ENCODE measurements at places on chromosomes 16 and 17.

DNA sequence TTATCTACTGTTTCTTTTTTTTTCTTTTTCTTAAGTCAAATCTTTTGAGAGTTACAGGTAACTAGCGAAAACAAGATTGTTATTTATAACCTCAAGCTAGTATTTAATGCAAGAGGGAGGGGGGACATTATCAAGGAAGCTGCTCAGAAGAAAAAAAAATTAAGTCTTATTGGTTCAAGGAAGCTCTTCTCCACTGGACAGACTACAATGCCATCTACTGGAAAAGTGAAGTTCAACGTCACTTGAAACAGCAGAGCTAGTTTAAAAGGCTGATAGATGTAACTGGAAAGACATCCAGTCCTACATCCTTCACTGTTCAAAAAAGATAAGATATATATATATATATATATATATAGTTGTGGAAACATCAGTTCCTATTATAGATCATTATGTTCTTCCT is 418.0 kb upstream of the PSMD7 start:
- peak; percentile 36 for DNase-seq

DNA sequence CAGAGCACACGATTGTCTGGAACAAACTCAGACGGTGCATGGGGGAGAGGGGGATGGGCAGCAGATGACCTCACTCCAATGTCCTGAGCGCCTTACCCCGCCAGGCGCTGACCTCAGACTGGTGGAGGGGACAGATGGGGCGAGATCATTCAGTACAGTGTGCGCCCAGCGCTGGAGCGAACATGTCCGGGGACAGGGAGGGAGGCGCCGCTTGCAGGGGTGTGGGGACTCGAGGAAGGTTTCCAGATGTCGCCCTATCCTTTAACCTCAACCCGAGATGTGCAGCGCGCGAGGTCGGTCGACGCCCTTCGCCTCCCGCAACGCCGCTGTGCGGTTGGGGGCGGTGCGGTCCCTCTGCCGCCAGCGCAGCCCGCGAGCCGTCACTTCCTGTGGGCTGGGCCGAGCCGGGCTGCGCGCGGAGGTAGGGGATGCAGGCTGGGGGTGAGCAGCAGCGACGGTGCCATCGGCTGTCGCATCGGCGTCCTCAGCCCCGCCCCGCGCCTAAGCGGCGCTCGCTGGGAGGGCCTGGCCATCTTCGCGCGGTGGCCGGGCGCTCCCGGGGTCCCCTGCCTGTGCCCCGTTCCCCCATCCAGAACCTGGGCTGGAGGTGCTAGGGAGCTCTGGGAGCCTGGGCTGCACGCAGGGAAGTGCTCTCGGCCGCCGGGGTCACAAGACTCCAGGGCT is 5.3 kb upstream of the CDR2L start:
- DNase-seq, result peak; percentile 86

- no peak for DNase-seq
Measured at GRCh38 chr17:41619036-41619926, 5.1 kb downstream of the KRT17 start.

- no peak for DNase-seq
Measured at GRCh38 chr17:39063681-39064069, 87.8 kb downstream of the PLXDC1 start.

GRCh38 chr16:1310832-1311200 is 1.4 kb downstream of the UBE2I start:
- no peak for DNase-seq

GRCh38 chr17:40313668-40314583 is 4.9 kb downstream of the RARA start:
- peak; percentile 3 for DNase-seq

DNA sequence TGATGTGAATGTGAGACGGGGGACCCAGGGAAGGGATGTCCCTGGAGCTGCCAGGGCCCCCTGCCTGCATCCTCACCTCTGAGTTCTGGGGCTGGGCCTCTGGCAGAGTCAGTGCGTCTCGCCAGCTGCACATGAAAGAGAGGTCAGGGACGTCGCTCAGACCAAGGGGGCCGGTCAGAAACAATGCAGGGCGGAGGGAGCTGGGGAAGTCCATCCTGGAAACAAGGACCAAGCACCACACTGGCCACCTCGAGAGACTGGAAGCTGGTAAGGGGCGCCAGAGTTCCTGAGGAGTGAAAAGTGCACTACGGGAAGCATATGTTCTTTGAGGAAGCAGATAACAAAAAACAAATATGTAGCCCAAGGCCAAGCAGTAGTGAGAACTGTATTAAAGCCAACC is 2.1 kb downstream of the TAF1C start:
- DNase-seq, result no peak

DNA sequence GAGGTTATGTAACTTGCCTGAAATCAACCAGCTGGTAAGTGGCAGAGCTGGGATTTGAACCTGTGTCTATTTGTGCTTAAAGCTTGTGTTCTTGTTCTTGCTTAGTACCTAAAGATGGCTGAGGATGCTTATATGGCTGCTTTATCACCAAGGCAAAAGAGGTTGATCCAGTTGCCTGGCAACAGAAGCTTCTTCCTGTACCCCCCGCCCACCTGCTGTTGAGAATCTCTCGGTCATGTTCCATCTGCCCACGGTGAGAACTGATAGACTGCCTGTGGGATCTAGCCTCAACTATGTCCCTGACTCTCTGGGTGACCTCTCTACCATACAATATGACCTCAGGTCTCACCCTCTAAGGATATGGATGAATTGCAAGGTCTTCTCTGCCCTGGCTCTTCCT is 60.7 kb downstream of the ABCC6 start:
- DNase-seq, result no peak

DNA sequence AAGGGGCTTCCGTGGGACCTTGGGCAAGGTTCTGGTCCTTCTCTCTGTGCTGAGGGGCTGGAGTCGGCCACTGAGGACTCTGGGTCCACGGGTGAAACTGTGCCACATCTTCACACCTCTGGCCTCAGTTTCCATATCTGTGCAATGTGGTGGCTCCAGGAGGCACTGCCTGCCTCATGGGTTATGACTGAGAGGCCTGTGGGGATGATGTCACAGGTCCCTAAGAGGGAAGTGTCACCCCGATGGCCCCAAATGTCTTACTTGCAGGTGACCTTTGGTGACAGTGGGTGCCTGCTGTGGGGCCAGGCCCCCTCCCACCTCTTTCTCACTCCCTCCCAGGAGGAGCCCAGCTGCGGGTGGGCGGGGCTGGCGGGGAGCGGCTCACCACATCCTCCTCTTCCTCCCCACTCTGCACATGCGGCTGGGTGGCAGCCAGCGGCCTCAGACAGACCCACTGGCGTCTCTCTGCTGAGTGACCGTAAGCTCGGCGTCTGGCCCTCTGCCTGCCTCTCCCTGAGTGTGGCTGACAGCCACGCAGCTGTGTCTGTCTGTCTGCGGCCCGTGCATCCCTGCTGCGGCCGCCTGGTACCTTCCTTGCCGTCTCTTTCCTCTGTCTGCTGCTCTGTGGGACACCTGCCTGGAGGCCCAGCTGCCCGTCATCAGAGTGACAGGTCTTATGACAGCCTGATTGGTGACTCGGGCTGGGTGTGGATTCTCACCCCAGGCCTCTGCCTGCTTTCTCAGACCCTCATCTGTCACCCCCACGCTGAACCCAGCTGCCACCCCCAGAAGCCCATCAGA is at the start of gene IL21R:
TSS of gene IL21R (plus strand) at position 407 of the 801 bp plus-strand sequence. CDS start 27,898 bp downstream, outside the sequence.
- peak; percentile 73 for DNase-seq

GRCh38 chr16:10569621-10570020 is 10.8 kb downstream of the EMP2 start:
- DNase-seq, result no peak

DNA sequence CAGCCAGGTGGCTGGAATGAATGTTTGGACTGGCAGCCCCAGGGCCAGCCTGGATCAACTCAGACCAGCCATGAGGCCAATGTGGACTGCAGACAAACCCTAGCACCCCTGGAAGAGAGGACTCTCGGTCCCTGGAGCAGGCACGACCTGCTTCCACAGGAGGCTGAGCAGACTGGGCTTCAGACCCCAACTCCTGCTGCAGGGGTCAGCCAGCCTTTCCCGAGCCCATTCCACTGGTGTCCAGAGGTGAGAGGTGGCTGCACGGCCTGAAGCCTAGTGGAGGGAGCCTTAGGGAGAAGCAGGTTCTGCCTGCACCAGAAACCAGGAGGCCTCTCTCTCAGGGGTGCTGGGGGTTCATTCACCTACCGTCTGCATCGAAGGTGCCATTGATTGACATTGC is 97.1 kb downstream of the CPPED1 start:
- DNase-seq, result no peak

DNA sequence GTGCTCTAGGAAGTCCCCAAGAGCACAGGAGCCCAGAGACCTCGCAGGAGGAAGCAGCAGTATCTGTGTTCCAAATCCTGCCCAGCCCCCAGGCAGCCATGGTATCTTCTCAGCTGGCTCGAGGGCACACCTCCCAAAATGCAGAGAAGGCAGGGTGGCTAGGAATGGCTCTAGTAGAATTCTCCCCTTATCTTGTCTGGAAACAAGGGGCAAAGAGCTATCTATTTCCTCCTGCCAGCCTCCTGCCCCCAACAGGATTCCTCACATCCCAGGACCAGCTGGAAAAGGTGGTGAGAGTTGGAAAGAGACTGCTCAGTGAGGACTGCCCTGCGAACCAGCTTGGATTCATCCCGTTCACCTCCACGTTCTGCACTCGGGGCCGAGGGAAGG is 8.6 kb upstream of the TSPOAP1 start:
- DNase-seq, result no peak

- no peak for DNase-seq
Measured at GRCh38 chr16:31357324-31358109, 2.5 kb downstream of the ITGAX start.

DNA sequence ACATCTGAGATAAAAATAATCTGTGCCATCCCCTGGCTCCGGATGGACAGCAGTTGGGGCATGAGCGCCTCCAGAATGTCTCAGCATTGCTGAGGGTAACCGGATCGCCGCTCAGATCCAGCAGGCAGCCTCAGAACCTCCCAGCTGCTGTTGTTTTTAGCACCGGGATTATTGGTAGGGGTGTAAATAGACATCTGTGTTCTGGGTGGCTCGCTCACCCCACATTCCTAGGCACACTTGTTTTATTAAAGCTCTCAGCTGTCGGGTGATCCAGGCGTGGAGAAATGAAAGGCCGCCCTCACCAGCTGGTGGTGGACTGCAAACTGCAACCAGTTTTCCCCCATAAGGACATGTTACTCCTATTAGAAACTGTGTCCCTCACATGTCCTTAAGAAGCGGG is 32.1 kb downstream of the MYH3 start:
- DNase-seq, result no peak

- no peak for DNase-seq
Measured at GRCh38 chr17:80970762-80971703, 20.6 kb upstream of the CHMP6 start.

- DNase-seq, result no peak
Measured at GRCh38 chr17:43135454-43135819, 10.3 kb upstream of the BRCA1 start.

DNA sequence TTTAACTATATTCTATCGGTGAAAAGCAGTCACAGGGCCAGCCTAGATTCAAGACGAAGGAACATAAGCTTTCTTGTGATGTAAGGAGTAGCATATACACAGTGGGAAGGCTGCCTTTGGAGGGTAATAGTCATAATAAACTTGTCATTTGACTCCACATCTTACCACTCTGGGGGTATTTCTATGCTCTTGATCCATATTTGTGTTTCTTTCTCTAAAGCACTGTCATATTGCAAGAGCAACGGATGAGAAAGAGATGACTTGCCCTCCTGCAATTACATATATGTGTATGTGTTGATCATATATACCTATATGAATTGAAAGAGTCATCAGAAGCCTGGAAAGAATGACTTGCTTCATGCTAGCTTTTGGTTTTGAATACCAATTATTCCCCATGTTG is 225.4 kb upstream of the HS3ST3A1 start:
- no peak for DNase-seq

GRCh38 chr16:56298948-56299596 is 107.8 kb downstream of the GNAO1 start:
- no peak for DNase-seq

GRCh38 chr17:73227379-73227778 is 34.3 kb downstream of the CPSF4L start:
- peak; percentile 39 for DNase-seq

GRCh38 chr17:70375406-70375805 is 206.1 kb downstream of the KCNJ2 start:
- no peak for DNase-seq

DNA sequence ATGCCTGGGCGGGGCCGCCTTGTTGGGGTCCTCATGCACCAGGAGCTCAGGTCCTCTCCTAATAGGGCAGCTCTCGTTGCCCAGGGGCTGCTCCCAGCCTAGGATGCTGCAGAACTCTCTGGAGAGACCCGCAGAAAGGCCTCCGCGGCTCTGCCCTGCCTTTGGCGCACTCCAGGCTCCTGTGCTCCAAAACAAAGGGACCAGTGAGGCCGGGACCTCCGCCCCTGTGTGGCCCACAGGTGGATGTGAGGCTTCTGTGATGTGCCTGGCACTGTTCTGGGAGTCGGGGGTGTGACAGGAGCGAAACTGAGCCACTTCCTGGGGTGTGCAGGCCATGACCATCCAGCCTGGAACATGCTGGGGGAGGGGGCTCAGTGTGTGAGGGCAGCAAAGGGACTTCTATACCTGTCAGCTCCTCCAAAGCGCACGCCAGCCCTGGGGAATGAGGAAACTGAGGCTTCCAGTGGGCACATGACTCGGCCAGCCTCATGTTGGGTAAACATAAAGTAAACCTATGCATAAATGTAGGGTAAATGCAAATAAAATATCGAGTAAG is 153.2 kb downstream of the IRF8 start:
- no peak for DNase-seq
